ENCODE measurements at places on chromosomes 4 and X. TPM values are rescaled to one million over a fixed set of nuclear protein-coding genes. Genes with fewer than 3 reads are reported as not detected.

DNA sequence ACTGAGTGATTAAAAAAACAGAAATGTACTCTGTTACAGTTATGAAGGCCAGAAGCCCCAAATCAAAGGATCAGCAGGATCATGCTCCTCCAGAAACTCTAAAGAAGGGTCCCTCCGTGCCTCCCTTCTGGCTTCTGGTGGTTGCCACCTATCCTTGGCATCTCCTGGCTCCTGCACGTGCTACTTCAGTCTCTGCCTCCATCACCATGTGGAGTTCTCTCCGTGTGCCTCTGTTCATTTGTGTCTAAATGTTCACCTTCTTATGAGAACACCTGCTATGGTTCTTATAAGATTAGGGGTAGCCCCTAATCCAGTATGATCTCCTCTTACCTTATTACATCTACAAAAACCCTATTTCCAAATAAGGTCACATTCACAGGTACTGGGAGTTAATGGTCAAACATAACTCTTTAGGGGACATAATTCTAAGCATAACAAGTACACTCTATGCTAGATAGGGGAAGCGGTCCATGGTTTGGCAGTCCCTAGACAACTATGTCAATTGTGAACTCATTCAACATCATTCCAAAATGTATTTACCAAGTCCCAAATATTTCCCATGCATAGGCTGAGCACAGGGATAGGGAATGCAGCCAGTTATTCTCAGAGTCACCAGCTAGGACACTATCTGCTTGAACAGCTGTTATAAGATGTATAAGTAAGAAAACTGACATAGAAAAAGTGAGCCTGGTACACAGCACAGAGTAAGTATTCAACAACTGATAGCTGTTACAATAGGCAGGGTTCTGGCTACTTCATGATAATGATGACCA lies 295.5 kb upstream of the BOD1L1 start:
- DNase-seq, result no peak

GRCh38 chr4:124409044-124409443 lies 303.5 kb downstream of the ANKRD50 start:
- DNase-seq, result no peak

- no peak for DNase-seq
Measured at GRCh38 chr4:178599521-178599920, 1157.3 kb upstream of the AGA start.

DNA sequence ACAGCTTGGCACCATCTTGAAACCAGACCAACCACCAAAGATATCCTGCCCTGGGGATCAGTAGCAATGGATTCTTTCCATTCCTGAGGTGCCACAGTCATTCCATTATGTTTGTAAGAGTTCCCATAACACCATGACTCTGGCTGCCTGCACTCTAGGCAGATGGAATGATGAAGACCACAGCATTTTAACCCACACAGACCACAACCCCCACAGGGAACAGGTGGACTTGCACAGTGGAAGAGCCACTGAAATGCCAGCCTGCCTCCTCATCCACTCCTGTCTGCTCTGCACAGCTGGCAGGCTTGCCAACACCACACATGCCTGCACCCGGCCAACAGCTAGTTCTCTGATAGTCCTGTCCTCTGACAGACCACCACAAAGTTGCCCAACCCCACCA lies 2362.2 kb upstream of the AGA start:
- DNase-seq, result no peak

Gene VGLL1
- total RNA-seq, result not detected

DNA sequence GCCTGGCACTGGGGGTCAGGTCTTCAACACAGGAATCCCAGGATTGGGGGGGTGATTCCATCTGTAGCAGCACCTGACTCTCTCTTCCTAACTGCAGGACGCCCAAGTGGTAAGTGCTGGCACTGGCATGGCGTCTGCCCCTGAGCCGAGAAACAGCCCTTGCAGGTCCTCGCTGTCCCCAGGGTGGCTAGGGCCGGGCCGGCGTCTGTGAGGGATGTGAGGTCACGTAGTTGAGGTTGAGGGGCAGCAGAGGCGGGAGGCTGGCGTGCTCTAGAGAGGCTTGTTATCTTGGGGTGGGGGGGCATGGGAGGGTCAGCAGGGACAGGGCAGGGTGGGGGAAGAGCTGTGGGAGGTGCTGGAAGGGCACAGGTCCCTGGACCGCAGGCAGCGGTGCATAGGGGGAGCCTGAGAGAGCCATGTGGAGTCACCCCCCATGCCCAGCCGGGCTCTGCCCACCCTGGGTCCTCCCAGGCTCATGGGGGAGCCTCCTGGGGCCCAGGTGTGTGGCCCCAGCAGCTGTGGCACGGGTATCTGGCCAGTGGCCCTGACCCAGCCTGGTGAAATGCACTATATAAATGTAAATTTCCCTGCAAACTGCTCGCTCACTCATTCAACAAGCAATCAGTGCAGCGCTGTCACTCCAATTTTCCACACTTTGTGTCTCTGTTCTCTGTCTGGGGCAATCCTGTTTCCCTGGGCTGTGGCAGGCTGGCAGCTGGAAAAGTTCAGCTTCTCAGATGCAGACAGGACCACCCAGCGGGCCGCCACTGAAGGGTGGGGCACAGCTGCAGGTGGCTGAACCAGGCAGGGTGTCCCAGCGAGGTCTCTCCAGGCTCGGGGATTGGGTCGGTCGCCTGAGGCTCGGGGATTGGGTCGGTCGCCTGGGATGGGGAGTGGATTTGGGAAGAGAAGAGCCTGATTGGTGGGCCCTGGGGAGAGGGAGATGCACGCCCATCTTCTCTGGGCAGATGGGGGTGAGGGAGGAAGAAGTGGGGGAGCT lies 102.2 kb upstream of the NKX1-1 start:
- no peak for DNase-seq

Gene ANK2
- 69.8 TPM for total RNA-seq
